ENCODE measurements at places on chromosomes 4 and X. TPM values are rescaled to one million over a fixed set of nuclear protein-coding genes. Genes with fewer than 3 reads are reported as not detected.

Gene KLB
- total RNA-seq: 0.13 TPM

Gene TMEM150C
- 1.3 TPM for total RNA-seq

Gene MAGEA12
- total RNA-seq: 0.19 TPM

Gene IL13RA2
- not detected for total RNA-seq

Gene RHOXF1
- not detected for total RNA-seq

Gene VCX2
- not detected for total RNA-seq

Gene LDB2
- total RNA-seq: not detected

Gene RPL39
- total RNA-seq: 3,644 TPM

Gene GJB1
- total RNA-seq: not detected

Gene RHOXF2
- not detected for total RNA-seq

Gene FRG2
- not detected for total RNA-seq

Gene XPNPEP2
- not detected for total RNA-seq

Gene SPANXB1
- 4.0 TPM for total RNA-seq

Gene UGT2B7
- 0.16 TPM for total RNA-seq

Gene F11
- total RNA-seq: not detected

Gene FRMPD4
- not detected for total RNA-seq

Gene XAGE2
- not detected for total RNA-seq

Gene LPAR4
- total RNA-seq: not detected

Gene FAM9C
- not detected for total RNA-seq

Gene CHRDL1
- not detected for total RNA-seq

Gene TLR2
- 0.13 TPM for total RNA-seq

Gene CC2D2A
- total RNA-seq: 11.8 TPM

Gene SUPT20HL1
- not detected for total RNA-seq

Gene MAGED4B
- 5.8 TPM for total RNA-seq

Gene C4orf51
- total RNA-seq: not detected

Gene SORCS2
- total RNA-seq: 5.2 TPM

Gene CTAG1A
- 0.18 TPM for total RNA-seq

Gene SPATA18
- total RNA-seq: 4.5 TPM

Gene QRFPR
- total RNA-seq: not detected

Gene ODAPH
- total RNA-seq: 0.15 TPM

Gene TREX2
- total RNA-seq: 0.78 TPM

Gene FABP2
- total RNA-seq: not detected

Gene FAM47E
- total RNA-seq: 0.08 TPM

Gene TNMD
- total RNA-seq: not detected

Gene SMIM10L2A
- total RNA-seq: 0.26 TPM

Gene CT45A3
- total RNA-seq: not detected

Gene UNC5C
- total RNA-seq: not detected

Gene BGN
- not detected for total RNA-seq

Gene ATP2B3
- 0.06 TPM for total RNA-seq

Gene TBC1D9
- total RNA-seq: 7.3 TPM

Gene CDKL2
- 0.99 TPM for total RNA-seq

Data from A549 treated with CpdA at 1 μM for 4 hours (cell line).